ENCODE measurements at places on chromosomes 6 and 20. TPM values are rescaled to one million over a fixed set of nuclear protein-coding genes. Genes with fewer than 3 reads are reported as not detected.

Gene NOTCH4
- polyA plus RNA-seq, result 30.2 TPM

Gene TGM2
- polyA plus RNA-seq, result 34.7 TPM

Gene SPTLC3
- polyA plus RNA-seq, result 0.34 TPM

DNA sequence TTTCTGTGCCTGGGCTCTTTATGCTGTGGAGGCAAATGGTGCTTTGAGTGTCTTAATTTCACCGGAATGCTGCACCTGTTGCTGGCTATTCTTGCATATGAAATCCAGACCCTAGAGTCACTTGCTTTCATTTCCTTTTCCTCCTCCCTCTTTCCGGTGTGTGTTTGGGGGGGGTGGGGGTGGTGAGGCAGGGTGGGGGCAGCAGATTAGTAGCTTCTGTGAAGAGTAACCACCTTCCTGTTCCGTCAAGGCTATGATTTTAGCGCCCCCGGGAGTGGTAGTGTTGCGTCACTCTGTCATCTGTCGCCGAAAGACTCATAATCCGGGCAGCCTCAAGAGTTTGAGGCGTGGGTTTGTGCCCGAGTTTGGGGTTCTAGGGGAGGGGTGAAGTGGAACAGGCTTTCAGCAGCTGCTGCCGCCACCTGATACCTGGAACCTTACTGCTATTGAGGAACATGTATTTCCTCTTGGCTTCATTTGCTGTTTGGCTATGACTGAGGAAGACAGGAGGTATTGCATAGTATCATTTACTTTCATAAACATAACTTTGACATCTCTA, 49.1 kb downstream of the UTRN start:
- DNase-seq, result no peak

DNA sequence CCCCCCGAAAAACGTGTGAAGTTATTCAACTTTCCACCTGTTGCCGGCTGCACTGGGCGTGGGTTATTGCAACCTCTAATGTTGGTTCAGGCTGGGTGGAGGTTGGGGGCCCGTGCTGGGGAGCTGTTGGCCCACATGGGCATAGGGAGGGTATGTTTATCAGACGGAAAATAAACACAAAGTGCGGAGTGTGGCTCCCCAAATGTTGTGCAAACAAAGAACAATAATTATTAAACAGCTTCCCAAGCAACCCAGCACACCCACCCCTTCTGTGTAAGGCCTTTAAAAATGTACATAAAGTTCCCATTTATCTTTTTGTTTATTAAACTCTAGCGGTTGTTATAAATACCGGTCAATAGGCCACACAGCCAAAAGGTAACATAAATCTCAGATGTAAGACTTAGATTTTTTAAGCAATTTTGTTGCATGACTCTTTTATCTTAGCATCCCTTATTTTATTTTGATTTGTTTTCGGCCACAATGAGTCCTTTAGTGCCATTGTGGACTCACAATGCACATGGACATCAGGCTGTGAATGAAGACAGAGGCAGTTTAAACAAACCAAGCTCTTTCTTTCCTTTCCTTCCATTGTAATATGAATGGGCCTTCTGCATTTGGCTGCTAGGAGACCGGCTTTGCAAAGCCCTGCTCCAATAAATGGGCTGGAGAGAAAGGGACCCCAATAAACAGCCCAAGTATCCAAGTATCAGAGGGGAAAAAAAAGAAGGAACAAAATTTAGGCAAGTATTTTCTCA, 6.9 kb upstream of the DLL1 start:
- peak; percentile 60 for DNase-seq

DNA sequence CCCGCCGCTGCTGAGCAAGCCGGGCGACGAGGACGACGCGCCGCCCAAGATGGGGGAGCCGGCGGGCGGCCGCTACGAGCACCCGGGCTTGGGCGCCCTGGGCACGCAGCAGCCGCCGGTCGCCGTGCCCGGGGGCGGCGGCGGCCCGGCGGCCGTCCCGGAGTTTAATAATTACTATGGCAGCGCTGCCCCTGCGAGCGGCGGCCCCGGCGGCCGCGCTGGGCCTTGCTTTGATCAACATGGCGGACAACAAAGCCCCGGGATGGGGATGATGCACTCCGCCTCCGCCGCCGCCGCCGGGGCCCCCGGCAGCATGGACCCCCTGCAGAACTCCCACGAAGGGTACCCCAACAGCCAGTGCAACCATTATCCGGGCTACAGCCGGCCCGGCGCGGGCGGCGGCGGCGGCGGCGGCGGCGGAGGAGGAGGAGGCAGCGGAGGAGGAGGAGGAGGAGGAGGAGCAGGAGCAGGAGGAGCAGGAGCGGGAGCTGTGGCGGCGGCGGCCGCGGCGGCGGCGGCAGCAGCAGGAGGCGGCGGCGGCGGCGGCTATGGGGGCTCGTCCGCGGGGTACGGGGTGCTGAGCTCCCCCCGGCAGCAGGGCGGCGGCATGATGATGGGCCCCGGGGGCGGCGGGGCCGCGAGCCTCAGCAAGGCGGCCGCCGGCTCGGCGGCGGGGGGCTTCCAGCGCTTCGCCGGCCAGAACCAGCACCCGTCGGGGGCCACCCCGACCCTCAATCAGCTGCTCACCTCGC, 1.5 kb downstream of the ARID1B start:
- peak; percentile 62 for DNase-seq

- DNase-seq, result no peak
Measured at GRCh38 chr6:74357321-74357720, 661.3 kb downstream of the CD109 start.

DNA sequence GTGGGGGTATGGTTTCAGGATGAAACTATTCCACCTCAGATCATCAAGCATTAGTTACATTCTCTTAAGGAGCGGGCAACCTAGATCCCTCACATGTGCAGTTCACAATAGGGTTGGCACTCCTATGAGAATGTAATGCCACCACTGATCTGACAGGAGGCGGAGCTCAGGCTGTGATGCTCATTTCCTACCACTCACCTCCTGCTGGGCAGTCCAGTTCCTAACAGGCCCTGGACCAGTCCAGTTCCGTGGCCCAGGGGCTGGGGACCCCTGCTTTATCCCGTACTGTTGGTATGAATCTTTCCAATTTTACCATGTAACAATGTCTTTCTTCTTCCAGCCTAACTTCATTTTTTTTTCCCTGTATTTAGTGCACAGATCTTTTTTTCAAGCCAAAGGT, 94.9 kb downstream of the OGFRL1 start:
- DNase-seq, result no peak

GRCh38 chr6:75528423-75528822, 34.8 kb upstream of the FILIP1 start:
- no peak for DNase-seq

DNA sequence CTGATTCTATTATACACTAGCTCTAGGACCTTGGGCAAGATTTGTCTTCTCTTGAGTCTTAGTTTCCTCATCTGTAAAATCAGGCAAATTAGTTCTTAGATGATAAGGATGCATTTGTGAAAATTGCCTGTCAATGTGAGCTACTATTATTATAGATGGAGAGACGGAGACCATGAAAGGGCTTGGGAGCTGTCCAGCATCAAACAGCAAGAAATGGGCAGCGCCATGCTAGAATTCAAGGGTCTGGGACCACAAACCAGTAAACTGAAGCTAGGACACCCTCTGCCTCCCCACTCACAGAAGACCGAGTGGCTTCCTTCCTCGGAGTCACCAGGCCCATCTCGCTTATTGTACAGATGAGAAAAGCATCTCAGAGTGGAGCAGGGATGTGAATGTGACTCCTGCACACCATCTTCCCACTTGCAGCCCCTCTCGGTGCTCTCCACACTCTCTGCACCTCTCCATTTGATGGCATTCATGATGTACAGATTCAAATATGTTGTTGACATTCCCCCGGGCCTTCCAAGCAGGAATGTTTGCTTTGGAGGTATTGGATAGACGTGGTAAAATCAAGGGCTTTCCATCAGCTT, 24.1 kb upstream of the BPIFA3 start:
- no peak for DNase-seq
